ENCODE measurements at places on chromosomes 11 and 22. TPM values are rescaled to one million over a fixed set of nuclear protein-coding genes. Genes with fewer than 3 reads are reported as not detected.

Gene KCNK7
- 0.27 TPM for total RNA-seq

Gene SEPTIN3
- total RNA-seq, result 0.03 TPM

Gene SPON1
- total RNA-seq, result not detected

Gene PLCB3
- 66.4 TPM for total RNA-seq

Gene MAPK1
- total RNA-seq, result 117 TPM

Gene OR8A1
- total RNA-seq, result not detected

Gene OR6A2
- not detected for total RNA-seq

Gene PDGFD
- 0.11 TPM for total RNA-seq

Gene RIMBP3B
- total RNA-seq, result not detected

Gene CD248
- not detected for total RNA-seq

Gene OR8G1
- not detected for total RNA-seq
